SK-N-DZ (cell line): ENCODE measurements at places on chromosomes 11 and 22.

DNA sequence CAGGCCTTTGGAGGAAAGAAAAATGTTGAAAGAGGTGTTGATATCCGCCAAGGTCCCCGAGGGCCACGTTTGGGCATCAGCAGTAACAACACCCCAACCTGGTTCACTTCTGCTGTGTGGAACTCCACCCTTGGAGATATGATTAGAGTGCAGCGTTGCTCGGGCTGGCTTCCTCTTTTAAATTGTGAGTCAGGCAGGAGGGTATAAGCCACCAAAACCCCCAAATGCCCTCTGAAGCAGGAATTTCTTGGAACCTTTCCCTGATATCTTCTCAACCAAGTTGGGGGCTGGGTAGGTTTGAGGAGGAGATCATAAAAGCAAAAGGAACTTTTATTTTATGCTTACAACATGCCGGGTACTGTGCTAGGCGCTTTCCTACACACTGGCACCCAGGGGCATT lies 6.4 kb upstream of the C11orf96 start:
- DNase-seq: no peak

DNA sequence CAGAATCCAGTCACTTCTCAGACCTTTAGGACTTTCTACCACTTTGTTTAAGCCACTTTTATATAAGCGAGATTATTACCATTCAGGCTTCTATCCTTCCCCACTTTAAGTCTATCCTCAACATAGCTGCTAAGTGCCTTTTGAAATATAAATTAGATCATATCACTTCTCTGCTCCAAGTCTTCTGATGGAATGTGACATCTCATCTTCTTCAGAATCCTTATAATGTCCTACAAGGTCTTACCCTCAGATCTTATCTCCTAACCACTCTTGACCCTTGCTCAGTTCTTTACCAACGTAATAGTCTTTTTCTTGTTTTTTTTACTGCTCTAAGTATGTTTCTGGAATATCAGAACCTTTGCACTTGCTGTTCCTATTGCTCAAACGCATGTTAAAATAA lies 188.7 kb downstream of the DYNC2H1 start:
- peak; percentile 4 for DNase-seq

GRCh38 chr11:112293614-112294013 lies 33.0 kb upstream of the PLET1 start:
- no peak for DNase-seq

DNA sequence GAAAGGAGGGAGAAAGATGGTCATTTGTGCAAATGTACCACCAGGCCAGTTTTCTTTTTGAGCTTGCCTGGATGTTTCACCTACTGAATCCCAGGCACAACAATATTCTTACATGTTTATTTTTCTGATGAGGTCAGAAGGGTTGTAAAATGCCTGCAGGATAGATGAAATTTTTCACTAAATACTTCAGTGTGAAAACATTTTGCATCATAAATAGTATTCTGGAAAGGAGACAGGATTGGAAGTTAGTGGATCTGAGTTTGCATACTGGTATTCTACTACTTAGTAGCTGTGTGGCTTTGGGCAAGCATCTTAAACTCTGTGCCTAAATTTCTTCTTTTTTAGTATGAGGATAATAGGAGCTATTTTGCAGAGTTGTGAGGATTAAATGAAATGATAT lies 24.8 kb downstream of the RNF169 start:
- DNase-seq: no peak
